ENCODE measurements at places on chromosomes 12 and 14.

GRCh38 chr12:88227871-88228270 lies 85.8 kb downstream of the TMTC3 start:
- DNase-seq: no peak

- DNase-seq: no peak
These were observed 38.0 kb upstream of the GPATCH2L start for GRCh38 chr14:76113691-76114090.

DNA sequence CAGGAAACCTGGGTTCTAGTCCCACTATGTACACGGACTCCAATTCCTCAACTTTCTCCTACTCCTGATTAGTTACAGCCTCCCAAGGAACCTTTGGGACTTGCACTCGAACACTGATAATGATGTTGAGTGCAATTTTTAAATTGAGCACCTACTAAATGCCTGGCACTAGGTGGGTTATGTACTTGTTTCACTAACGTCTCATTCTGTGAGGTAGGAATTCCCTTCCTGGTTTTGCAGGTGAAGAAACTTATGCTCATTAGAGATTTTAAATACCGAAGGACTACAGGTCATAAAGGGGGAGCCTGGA lies 536 bp downstream of the PARPBP start:
- DNase-seq: no peak

DNA sequence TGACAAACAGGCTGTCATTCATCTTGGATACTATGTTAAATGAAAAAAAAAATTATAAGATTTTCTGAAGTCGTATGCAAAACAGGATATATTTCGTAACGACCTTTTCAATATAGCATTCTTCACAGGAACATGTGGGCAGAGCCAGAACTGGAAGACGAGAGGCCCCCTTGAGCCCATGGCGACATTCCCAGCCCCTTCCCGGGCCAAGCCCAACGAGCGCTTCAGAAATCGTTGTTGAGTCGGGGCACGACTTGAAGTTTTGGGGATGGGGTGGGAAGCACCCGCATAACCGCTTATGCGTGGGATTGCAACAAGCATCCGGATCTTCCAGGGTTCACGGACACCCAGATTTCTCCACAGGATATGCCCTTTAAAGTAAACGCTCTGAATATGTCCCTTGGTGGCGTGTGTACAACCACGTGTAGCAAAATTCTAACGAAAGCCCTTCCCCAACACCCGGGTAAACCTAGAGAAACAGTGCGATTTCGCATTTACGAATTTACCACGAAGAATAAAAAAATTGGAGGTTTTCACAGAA lies 736 bp downstream of the C14orf39 start:
- DNase-seq: no peak

GRCh38 chr12:102971227-102971626 lies 13.8 kb downstream of the ASCL1 start:
- DNase-seq: no peak

DNA sequence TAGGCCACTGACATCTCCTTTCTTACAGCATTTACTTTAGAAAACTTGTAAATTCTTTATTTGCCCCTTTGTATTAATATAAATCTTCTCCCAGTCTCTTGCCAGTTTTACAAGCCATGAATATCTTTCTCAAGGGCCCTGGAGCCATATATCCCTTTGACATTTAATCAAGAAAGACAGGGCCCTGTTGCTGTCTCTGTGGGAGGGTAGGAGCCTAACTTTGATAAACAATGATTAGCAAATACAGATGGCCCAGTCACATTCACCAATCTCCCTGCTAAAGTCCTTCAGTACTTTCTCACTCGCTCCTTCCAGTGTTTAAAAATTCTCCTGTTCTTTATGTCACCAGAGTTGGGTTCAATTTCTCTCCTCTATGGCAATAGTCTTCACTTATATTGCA lies 479.8 kb upstream of the USP15 start:
- DNase-seq: no peak

DNA sequence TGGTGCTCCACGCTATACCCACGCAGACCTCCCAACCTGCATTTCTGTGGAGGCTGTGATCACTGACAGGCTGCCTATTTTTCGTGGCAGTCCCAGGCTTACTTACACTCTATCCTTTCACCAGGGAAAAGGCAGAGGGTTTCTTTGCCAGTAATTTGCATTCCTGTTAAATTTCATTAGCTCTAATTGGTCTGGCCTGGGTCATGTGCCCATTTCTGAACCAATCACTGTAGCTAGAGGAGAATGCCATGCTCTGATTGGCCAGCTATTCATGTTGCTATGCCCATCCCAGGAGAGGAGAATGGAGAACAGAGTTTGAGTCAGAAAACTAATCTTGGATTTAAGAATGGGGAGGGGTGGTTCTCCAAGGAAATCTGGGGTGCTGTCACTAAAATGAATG lies 43.2 kb upstream of the TUNAR start:
- DNase-seq: no peak

DNA sequence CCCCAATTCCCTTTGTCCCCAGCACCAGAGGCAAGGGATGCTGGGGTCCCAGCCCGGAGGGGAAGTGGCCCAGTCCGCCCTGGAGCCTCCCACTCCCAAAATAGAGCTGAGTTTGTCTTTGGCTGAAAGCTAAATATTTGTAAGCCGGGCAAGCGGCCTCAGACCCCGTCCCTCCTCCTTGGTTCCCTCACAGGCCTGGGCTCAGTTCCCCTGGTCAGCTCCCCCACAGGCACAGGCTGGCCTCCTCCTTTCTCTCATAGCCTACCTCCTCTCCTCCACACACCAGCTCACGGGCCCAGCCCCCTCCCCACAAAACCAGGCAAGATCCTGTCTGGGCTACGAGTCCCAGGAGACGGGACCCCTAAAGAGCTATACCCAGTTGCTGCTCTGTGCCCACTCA lies 1.3 kb downstream of the SP7 start:
- no peak for DNase-seq

GRCh38 chr14:58143106-58143505 lies 8.9 kb downstream of the ARMH4 start:
- no peak for DNase-seq

DNA sequence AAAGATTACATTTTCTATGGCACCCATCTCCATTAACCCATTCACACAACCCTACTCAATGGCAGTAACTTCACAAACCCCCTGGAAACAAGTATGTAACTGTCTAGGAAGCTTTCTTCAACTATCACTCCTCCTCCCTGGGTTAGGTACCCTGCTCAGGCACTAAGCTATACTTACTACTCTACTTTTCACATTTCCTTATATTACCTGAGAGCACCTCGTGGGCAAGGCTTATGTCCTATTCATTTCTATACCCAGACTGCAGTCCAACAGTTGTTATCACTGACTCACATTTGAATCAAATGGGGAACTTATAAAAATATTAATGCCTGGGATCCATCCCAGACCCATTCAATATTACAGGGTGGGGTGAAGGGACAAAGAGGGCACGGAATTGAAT lies 4.6 kb downstream of the PAWR start:
- no peak for DNase-seq

DNA sequence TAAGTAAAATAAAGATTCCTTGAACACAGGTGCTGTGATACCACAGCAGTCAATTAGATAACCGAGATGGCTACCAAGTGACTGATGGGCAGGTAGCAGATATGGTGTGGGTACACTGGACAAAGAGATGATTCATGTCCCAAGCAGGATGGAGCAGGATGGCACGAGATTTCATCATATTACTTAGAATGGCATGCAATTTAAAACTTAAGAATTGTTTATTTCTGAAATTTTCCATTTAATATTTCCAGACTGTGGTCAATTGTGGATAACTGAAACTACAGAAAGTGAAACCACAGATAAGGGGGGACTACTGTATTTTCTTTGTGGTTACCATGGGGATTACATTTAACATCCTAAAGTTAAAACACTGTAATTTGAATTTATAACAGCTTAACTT lies 7.5 kb upstream of the ZFP36L1 start:
- no peak for DNase-seq

GRCh38 chr12:20377750-20378149 lies 9.4 kb downstream of the PDE3A start:
- DNase-seq: no peak

DNA sequence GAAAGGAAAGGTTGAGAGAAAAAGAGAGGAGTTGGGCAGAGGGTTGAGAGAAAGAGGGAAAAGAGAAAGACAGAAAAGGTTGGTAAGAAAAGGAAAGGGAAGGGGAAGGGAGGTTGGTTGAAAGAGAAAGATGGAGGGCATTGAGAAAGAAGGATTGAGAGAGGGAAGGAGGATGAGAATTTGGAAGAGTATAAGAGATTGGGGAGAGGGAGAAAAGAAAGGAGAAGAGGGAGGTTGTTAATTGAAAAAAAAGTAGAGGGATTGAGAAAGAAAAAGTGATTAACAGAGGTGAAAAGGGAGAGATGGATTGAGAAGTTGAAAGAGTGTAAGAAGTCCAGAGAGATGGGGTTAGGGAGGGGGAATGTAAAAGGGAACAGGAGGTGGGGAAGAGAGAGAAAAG lies 21.5 kb upstream of the ERGIC2 start:
- no peak for DNase-seq

DNA sequence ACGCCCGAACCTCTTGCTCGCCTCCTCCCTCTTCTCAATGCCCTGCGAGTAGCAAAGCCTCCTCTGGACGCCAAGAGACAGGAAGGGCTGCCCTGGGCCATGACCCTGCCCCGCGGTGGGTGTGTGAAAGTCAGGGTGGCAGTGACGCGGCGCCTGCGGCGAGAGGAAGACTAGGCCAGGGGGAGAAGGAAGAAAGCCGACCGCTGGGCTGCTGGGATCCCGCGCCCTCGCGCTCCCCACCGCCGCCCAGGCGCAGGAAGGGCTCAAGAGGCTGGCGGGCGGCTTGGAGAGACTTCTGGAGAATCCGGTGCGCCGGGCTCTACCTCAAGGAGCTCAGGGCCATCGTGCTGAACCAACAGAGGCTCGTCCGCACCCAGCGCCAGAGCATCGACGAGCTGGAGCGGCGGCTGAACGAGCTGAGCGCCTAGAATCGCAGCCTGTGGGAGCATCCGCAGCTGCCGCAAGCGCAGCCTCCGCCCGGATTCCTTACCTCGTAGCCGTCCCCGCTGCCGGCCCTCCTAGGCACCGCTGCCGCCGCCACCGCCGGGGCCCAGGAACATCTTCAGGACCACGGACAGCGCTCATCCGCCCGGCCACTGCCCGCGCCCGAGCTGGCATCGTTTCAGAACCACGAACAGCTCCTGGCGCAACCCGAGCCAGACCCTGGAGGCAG lies 105.0 kb upstream of the PRB2 start:
- DNase-seq: no peak

DNA sequence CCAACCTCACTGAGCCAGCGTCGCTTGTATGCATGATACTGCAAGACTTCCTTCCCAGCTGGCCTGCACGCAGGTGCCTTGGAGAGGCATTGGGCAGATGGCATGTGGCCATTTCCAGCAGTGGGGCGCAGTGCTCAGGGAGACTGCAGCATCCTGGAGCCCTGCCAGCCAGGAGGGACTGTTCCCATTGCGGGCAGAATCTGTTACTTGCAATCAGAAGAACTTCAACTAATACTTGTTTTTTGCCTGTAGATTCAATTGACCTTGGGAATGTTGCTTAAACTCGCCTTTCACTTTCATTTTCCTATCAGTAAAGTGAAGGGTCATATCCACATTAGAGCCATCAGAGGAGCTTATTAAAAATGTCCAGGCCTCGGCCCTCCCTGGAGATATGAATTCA lies 29.8 kb downstream of the ANKRD9 start:
- DNase-seq: no peak

- no peak for DNase-seq
These were observed 41.4 kb upstream of the SCN8A start for GRCh38 chr12:51549637-51550036.
